ENCODE measurements at places on chromosomes 2 and 18.

DNA sequence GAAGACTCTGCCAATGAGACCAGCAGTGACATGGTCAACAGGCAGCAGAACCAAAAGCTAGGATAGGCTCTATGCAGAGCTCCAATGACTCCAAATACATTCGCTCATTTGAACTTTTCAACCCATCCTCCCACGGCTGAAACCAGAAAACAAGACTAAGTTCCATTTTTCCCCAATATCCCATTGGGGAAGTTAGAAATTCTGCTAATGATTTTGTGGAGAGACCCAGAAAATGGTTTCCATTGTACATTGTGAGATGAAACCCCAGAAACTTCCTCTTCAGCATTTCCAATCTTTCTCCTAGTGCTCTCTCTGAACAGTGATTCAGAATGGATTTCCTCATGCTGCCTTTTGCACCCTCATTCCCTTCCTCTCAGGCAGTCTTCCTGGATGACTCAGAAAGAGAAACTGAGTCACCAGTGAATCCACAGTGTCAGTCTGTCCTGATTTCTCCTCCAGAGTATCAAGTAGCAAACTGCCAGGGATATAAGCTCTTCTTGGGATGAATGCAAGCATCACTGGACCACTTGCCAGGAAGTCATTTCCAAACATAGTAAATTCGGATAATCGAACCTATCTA is 467.7 kb upstream of the ID2 start:
- no peak for DNase-seq

- no peak for DNase-seq
These were observed 60.9 kb upstream of the KLHL29 start for GRCh38 chr2:23323917-23324680.

DNA sequence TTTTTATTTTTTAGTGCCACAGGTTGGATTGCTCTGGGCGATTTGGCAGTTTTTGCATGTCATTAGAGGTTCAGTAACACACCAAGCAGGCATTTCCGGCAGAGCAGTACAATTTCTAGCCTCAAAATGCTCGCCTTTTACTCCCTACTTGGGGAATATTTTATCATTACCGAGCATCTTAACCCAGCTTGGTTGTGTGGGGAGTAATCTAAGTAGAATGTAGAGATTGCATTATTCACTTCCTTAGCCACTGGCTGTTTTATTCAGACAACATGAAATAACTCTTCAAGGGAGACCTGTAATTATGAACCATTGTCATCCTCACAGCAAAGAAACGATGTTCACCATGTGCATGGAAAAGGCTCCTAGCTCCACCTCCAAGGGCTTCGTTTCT is 13.1 kb downstream of the GRP start:
- DNase-seq = no peak

DNA sequence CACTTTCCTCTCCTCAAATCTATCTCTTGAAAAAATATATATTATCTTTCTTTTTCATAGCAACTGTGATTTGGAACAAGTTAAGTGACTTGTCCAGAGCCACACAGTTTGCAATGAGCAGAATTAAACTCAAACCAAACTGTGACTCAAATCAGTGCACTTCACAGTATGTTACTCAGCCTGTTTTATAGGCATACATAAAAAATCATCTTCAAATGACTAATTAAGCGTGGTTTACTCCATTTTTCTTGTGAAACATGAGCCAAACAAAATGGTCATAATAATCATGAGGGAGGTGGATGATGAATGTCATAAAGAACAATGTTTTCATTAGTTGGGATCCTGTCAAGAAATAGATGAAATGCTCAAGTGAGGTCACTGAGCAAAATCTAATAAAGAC is 6.1 kb upstream of the CCDC178 start:
- no peak for DNase-seq

DNA sequence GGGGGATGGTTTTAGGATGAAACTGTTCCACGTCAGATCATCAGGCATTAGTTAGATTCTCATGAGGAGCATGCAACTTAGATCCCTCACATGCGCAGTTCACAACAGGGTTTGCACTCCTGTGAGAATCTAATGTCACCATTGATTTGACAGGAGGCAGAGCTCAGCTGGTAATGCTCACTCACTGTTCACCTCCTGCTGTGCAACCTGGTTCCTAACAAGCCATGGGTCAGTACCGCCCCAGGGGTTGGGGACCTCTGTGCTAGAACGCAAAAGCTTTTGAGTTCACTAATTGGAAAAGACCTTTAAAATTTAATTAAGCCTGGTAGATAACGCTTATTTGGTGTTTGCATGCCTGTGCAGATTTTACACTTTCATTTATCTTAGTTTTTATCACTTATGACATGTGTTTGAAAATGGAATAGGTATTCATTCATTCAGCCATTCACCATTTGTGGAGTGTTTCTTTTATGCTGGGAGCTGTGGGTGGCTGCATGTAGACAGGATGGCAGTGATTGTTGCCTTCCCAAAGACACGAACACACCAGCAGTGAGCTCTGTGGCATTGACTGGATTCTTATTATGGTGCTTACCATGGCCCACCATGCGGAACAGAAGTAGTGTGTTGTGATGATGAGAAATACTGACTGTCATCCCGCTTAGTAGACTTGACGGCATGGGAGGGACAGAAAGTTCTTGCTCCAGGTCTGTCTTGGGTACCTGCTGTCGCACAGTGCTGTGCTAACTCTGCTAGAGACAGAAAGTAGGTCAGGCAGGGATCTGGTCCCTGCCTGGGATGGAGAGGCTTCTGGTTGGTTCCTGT is 6.4 kb downstream of the RAB31 start:
- DNase-seq = no peak

GRCh38 chr2:44758591-44758990 is 182.9 kb upstream of the SIX3 start:
- no peak for DNase-seq

- DNase-seq = no peak
These were observed 39.6 kb downstream of the DOK1 start for GRCh38 chr2:74593826-74594772.

DNA sequence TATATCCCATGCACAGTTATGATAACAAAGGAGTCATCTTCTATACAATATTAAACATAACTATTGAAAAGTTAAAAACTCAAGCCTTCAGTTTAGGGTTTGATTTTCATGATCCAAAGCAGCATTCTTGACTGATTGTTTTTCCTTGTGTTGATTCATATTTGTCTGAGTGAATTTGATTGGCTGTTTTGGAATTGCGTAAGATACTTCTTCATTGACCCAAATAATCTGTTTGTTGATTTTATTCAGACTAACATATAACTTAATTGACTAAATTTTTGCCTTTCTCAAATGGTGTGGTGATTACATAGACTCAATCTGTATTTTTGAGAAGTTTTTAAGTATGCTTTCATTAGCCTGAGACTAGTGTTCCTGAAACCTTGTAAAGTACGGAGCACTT is 305.7 kb upstream of the TNP1 start:
- DNase-seq = no peak

GRCh38 chr2:240060977-240061591 is 7.8 kb upstream of the OR6B3 start:
- peak; percentile 37 for DNase-seq

DNA sequence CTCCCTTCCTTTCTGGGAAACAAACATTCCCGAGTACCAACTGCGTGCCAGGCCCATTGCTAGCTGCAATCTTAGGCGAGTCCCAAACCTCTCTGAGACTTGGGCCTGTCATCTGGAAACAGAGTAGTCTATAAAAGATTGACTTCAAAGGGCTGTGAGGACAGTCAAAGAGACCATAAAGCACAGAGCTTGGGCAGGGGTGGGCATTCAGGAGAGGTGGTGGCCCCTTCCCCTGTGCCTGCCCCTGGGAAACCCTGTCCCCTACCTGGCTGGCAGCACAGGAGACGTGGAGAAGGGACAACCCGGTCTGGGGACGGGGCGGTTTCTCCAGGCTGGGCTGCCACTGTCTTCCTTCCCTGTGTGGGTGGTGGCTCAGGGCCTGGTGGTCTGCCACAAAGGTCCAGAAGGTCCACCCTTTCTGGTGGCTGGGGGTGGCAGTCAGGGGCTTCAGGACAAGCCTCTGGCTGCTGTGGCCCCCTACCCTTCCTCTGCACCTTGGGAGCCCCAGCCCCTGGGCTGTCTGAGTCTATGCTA is 33.9 kb upstream of the FOSL2 start:
- peak; percentile 41 for DNase-seq

DNA sequence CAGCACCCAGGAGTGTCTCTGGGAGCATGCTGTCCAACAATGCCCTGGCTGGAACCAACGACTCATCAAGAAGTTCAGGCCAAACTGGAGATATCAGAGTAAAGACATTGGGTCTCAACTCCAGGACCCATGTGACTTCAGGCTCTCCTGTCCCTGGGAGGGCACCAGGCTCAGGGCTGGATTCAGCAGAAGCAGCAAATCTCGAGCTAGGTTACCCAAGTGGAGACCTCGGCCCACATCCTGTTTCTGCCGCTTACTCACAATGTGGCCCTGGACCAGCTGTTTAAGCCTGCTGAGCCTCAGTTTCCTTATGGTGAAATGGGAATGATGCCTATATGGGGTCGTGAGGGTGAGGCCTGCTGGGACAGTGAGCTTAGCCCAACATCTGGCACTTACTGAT is 9.3 kb upstream of the OTOF start:
- no peak for DNase-seq

- DNase-seq = no peak
These were observed 30.4 kb downstream of the AOX1 start for GRCh38 chr2:200616193-200616592.

DNA sequence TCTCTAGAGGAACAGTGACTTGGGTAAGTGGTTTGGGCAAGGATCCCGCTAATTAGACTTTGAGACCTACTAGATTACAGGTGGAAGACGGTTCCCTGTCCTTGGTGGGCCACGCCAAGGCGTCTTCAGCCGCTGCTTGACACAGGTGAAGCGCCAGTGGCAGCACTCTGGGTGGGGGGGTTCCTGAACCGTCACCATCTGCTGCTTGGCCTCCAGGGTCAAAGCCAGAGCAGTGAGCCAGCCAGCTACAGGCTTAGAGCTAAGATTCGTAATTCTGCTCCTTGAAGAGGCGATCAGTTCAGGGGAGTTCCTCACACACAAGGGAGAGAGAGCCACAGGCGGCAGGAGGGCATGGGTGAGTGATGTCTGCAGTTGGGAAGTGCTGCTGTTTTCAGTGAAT is 39.4 kb upstream of the RBM44 start:
- no peak for DNase-seq
